ENCODE measurements at places on chromosomes 6 and 20.
A peak's percentile ranks its signal among the peaks of the same experiment; 100 is the strongest.

DNA sequence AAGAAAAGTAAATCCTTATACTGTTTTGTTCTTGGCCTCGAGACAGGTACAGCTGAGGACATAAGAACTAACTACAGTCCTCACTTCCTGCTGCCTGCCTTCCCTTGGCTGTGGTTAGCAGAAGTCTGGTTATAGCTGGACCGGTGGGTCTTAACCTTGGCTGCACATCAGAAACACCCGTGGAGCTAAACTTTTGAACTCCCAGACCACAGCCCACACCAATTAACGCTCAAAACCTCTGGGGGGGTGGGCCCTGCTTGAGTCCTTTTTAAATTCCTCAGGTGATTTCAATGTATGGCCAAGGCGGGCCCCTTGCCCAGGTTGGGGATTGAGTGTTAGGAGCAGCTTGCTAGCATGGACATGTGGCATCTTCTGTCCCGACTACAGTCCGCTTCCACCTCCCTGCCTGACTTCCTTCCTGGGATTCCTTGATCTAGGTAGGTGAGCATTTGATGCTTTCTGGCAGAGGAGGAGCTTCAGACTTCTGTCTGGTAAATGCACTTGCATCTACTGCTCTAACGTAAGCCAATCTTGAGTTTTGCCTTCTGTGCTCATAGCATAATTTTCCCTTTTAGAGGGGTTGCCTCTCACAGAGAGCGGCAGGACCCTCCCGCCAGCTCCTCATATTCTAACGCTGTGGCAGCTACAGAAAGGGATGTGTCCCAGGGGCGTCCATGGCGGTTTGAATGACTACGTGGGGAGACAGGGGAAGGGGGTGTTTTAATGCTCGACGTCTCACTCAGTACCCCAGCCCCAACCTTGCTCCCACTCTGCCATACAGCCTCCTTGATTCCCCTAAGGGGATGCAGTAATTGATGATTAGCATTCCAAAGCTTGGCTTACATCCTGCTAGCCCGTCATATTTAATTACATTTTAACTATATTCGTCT, 390.1 kb downstream of the ZFAND3 start:
- DNase-seq: no peak

DNA sequence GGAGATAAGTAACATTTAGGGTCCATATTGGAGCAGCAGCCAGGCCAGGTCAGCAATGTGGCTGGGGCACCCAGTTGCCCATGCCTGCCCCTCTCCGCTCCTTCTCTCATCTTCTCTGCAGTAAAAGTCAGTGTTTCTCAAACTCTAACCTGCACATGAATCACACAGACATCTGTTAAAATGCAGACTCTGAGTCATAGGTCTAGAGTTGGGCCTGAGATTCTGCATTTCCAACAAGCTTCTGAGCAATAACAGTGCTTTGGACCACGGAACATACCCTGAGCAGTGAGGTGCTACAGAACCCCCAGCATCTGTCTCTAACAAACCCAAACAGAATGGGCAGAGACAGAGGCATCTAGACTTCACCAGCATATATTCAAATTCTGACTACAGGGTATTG, 10.1 kb downstream of the PHF10 start:
- no peak for DNase-seq

DNA sequence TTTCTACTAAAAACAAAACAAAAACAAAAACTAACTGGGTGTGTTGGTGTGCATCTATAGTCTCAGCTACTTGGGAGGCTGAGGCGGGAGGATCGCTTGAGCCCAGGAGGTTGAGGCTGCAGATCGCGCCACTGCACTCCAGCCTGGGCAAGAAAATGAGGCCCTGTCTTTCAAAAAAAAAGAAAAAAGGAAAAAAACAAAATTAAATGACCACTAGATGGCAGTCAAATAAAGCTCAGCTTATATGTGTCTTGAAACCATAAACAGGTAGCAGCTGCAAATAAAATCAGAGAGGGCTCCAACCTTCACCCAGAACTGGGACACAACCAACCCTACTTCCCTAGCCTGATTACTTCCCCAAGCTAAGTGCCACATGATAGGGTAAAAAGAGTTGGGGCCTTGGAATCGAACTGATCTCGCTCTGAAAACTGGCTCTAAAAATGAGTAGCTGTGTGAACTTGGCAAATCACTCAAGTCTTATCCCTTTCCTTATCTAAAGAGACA, 67.1 kb upstream of the ADGRF4 start:
- peak; percentile 32 for DNase-seq

- DNase-seq: no peak
These were observed 86.1 kb downstream of the SIM1 start for GRCh38 chr6:100378576-100378975.

- peak; percentile 13 for DNase-seq
These were observed 7.7 kb downstream of the NPEPL1 start for GRCh38 chr20:58700121-58700821.

DNA sequence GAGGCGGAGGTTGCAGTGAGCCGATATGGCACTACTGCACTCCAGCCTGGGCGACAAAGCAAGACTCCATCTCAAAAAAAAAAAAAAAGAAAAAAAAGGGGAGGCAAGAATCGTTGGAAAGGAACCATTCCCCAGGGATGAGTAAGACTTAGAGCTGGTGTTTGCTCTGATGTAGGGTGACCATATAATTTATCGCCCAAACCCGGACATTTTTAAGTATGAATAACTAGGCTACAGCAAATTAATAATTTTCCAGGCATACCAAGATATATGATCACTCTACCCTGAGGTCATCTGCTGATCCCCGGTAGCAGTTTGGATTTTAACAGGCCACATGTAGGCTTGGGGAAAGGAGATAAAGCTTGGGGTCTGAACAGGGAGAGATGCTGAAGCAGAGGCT, 260.9 kb downstream of the BTBD9 start:
- DNase-seq: no peak

- DNase-seq: no peak
These were observed 1.8 kb downstream of the PKIG start for GRCh38 chr20:44584162-44584561.

DNA sequence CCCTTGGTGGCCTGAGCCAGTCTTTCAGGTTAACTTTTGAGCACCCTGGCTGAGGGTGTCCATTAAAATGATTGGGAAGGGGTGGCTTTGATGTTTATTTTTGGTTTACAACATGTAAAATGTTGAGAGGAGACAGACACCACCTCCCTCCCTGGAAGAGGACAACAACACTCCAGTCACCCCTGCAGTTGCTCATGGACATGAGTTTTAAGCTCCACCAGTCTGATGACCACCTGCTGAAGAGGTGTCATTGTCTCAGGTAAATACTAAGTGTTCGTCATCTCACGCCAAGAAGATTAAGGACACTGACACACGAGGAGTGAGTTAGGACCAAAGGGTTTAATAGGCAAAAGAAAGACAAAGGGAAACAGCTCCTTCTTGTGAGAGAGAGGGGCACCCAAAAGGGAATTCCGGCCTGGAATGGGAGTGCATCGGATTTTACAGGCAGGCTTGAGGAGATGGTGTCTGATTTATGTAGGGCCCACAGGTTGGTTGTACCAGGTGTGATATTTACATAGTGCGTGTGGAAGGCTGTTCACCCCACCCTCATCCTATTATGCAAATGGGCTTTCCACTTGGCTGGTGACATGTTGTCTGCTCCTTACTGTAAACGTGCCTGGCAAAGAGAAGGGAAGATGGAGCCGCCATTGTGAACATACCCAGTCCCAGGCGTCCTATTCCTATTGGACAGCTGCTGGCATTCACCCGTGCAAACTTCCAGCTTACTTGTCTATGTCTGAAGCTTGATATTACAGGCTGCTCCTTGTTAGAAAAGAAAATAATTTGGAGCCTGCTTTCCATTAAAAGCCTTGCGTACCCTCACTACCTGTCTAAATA, 6.6 kb downstream of the HLA-B start:
- no peak for DNase-seq

GRCh38 chr6:68729377-68729903, 94.4 kb downstream of the ADGRB3 start:
- no peak for DNase-seq

DNA sequence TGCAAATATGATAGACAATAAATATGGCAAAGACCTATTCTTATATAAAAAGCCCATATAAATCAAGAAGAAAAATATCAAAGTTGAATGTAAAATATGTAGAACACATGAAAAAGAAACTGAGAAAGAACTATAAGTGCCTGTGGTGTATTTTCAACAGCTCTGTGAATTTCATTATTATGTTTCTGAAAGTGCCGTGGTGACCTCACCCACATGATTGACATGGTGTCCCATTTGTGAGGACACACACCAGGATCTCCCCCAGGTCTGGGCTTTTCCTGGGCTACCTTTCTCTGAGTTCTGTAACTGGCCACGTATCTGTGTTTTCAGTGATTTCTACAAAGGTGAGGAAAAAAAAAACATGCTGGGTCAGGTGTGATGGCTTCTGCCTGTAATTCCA, 86.7 kb downstream of the BMP6 start:
- DNase-seq: no peak

DNA sequence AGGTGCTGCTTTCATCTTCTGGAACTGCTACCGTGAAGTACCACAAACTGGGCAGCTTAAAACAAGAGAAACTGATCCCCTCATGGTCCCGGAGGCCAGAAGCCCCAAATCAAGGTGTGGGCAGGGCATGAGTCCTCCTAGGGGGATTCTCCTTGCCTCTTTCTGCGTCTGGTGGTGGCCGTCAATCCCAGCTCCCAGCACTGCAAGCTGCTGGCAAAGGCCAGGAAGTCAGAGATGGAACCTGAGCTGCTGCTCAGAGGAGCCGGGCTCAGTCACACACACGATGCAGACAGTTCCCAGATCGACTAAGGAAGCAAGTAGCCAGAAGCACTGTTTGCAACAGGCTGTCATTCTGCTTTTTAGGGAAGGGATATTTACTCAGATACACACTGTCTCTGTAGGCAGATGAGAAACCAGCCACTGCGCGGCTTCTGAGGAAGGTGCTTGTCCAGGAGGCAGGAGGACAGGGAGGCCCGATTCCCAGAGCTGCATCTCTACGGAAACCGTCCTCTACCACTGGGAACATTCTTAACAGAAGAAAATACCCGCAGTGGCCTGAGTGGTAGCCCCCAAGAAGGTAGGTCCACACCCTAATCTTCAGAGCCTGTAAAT, 15.5 kb downstream of the BHLHE23 start:
- DNase-seq: no peak

GRCh38 chr20:63027922-63028389, 21.2 kb upstream of the BHLHE23 start:
- DNase-seq: peak; percentile 42

DNA sequence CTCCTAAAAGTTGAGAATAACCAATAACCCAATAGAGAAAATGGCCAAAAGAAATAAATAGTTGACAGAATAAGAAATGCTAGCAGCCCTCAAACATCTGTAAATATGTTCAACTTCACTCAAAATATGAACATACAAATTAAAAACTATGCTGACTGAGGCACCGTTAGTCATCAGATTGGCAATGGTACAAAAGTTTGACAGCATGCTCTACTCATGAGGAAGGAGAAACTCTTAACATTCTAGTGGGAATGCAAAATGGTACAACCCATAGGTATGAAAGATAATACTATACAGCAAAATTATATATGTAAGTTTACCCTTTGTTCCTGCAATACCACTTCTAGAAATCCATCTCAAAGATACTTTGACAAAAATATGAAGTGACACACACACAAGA, 1.6 kb upstream of the ZSCAN12 start:
- no peak for DNase-seq

DNA sequence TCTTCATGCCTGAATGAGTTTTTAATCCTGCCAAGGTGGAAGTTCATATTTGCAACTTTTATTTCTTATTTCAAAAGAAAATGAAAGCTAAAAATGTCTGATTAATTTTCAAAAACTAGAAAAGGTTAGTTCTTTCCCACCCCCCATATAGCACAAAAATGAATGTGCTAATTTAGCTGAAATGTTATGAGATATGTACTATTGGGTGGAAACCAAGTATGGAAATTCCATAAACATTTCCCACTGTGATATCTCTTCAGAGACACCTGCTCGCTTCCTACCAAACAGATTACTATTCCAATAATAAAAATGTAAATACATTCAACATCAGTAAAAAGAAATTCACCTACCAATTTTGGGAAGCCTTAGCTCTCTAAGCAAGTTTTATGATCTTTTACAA, 678.6 kb upstream of the ID4 start:
- DNase-seq: no peak

DNA sequence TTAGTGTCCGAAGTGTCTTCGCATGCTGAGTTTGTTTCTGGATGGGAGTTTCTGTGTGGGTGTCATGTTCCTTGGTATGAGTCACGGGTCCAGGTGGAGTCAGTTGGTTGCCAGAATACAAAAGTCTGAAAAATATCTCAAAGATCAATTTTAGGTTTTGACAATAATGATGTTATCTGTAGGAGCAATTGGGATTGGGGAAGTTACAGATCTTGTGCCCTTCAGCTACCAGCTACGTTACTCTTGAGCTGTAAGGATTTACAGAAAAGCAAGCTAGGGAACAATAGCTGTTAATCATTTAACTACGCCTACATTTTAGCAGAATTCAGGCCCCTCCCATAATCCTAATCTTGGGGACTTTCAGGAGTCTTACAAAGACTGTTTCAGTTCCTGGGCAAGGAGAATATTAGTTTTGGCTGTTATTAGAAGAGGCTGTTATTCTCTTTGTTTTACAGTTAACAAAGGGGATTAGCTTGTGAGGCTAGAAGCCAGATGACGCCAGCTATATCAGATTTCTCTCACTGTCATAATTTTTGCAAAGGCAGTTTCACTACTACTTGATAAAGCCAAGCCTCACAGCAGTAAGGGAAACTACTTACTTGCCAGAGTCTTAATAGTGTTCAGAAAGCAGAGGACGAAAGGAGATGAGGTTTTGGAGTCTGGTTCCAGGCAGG, 15.4 kb upstream of the SLC22A16 start:
- DNase-seq: no peak

GRCh38 chr6:20533746-20534294, 437 bp upstream of the CDKAL1 start:
- DNase-seq: no peak

GRCh38 chr6:136886091-136886490, 36.0 kb upstream of the SLC35D3 start:
- no peak for DNase-seq

GRCh38 chr6:28980137-28980851, 24.8 kb downstream of the ZNF311 start:
- DNase-seq: peak; percentile 28

- no peak for DNase-seq
These were observed 104.9 kb downstream of the OGFRL1 start for GRCh38 chr6:71393471-71393870.
